ENCODE measurements at places on chromosomes 16 and 17.

GRCh38 chr16:82820855-82821254 is 194.1 kb downstream of the CDH13 start:
- DNase-seq = no peak

DNA sequence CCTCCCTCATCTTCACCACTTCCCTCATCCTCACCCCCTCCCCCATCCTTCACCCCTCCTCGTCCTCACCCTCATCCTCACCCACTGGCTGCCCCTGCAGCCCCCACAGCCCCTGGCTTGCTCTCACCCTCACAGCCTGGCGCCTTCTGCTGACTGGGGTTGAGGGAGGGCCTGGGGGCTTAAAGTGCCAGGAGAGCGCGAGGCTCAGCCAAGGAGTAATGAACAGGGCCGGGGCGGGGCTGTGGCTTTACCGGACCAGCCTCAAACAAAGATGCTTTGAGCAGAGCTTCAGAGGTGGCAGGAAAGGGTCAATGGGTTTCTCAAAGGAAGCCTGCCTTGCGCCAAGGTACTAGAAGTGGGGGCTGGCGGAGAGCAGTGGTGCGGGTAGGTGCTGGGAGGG is at the start of gene PRSS33:
PRSS33 (minus strand) TSS at position 155 of the 400 bp plus-strand sequence. CDS start 1,013 bp downstream, outside the sequence.
- no peak for DNase-seq

GRCh38 chr16:79871906-79872305 is 271.4 kb upstream of the MAF start:
- DNase-seq = no peak

DNA sequence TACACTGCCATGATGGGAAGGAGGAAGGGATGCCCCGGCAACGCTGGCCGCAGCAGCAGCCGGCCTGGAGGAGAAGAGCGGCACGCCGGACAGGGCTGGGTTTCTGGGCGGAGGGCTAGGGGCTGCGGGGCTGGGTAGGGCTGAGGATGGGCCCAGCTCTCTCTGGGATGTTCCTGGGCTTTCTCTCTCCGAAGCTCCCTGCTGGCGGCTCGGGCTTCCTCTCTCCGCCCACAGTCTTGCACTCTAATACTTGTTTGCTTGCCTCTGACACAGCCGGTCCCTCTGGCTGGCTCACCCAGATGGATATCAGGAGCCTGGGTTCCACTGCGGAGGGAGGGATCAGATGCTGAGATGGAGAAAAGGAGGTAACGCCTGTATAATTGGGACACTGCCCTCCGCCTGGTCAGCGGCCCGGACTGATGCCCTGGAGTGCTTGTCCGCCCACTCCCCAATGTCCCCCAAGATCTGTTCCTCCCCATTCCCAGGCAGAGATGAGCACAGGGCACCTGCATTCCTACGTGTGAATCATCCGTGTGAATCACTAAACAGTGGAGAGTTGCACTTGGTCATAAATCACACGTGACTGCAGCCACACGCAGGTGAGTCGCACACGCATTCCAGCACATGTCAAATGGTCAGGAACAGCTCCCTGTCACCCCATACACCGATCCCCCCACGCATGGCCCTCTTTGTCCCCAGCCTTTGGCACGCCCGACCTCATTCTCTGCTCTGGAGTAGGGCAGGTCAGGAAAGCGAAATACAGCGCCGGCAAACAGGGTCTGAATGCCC is at the start of gene ALOXE3:
ALOXE3 (minus strand) TSS at position 535 of the 789 bp plus-strand sequence; CDS start at position 11, 524 bp downstream.
- DNase-seq = no peak

- no peak for DNase-seq
Observed at GRCh38 chr17:77311371-77311981, 170.7 kb downstream of the SEC14L1 start.

GRCh38 chr17:78355045-78355641 is 4.7 kb downstream of the SOCS3 start:
- DNase-seq = no peak

DNA sequence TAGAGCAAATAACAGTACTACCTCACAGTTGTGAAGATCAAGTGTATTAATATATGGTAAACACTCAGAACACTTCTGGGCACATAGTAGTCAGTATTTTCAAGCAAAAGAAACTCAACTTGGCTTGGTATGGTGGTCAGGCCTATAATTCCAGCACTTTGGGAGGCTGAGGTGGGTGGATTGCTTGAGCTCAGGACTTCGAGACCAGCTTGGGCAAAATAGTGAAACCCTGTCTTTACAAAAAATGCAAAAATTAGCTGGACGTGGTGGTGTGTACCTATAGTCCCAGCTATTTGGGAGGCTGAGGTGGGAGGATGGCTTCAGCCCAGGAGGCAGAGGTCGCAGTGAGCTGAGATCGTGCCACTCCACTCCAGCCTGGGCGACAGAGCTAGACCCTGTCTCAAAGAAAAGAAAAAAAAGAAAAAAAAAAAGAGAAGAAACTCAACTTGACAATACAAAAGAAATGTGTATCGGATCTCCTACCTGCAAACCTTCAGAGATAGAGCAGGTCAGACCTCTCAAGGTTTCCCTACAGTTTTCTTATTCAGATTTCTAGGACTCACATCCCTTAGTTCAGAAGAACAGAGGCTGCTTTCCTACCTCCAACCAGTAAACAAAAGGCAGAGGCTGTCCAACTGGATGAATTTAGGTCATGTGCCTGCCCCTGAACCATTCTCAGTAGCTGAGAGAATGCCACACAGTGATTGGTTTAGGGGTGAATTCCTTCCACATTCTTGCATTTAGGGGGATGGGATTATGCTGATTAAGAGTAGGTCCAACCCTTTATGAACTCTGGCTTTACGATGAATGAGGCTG is 1.7 kb upstream of the KPNA2 start:
- no peak for DNase-seq

DNA sequence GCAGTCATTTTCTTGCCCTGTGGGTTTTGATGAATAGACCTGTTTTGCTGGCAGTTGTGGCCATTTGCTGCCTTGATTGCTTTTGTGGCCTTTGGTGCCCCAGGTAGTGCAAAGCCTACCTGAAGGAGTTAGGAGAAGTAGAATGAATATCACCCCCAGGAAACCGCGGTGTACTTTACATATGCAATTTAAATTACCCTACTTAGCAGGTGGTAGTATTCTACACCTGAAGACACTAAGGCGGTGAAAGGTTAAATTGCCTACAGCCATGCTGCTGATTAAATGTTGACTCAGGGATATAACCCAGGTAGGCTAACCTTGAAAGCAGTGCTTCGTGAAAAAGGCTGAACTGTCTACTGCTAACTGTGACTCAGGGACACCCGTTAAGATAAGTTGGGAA is 27.2 kb upstream of the WWOX start:
- DNase-seq = no peak

- no peak for DNase-seq
Observed at GRCh38 chr17:82866590-82867191, 26.9 kb upstream of the ZNF750 start.

GRCh38 chr16:81876273-81876900 is 97.3 kb downstream of the PLCG2 start:
- no peak for DNase-seq

DNA sequence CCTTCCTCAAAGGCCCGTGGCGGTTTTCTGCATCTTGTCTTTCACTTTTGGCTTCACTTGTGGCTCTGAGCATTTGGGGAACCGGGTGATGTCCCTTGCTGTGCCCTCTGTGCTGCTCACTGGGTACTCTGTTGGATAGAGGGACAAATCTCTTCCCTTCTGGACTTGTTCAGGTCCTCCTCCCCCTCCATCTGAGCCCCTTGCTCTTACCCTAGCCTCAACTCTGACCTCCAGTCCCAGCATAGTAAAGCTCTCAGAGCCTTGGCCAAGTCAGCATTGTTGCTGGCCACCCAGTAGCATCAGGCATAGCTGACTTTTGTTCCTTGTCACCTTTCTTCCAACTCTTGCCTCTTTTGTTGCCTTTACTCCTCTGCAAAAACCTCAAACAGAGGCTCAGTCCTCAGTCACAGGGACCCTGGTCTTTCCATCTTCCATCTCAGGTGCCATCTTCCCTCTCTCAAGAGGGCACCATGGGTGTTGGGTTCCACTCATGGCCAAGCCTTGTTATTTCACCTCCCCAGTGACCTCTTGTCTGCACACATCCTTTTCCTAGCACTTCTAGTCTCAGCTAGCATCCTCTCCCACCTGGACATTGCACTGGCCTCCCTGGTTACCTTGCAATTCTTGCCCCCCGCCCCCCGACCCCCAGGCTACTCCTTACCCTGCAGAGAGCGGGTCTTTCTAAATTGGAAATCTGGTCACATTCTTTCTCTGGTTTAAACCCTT is 393 bp upstream of the PSMB10 start:
- no peak for DNase-seq

GRCh38 chr17:57849163-57849873 is 526 bp downstream of the MRPS23 start:
- no peak for DNase-seq

GRCh38 chr16:66899310-66899944 is 19.1 kb downstream of the PDP2 start:
- DNase-seq = no peak

- no peak for DNase-seq
Observed at GRCh38 chr16:79645701-79646100, 45.2 kb upstream of the MAF start.

DNA sequence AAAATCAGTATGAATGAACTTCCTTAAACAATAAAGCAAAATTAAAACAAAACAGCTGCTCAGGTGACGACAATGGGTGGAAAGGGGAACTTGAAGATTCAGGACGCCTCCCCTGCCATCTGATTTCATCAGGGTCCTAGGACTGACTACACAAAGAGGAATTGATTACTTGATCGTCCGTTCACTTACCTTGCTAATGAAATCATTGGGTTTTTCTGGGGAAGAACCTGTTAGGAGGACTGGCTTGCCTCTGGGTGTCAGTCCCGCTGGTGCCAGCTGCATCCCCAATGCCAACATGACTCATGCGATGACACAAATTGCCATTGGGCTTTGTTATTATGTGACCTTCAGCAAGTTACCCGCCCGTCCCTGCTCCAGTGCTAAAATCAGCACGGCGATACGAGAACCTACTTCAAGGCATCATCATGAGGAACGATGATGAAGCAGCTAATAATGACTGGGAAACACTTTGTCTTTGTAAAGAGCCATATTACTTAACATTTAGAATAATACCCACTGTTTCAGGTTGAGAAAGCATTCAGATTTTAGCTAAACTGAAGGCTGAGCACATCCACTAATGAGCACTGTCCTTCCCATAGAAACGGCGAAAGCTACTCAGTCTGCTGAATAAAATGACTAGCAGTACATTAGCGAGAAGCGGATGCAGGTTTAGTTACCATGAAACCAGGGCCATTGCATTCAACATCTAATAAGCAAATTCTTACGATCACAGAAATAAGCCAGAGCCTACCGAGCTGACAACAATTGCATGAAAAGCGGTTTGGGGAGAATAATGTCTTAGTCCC is 139.4 kb downstream of the ZFHX3 start:
- DNase-seq = no peak

GRCh38 chr16:48365025-48365600 is 20.1 kb downstream of the SIAH1 start:
- DNase-seq = no peak

DNA sequence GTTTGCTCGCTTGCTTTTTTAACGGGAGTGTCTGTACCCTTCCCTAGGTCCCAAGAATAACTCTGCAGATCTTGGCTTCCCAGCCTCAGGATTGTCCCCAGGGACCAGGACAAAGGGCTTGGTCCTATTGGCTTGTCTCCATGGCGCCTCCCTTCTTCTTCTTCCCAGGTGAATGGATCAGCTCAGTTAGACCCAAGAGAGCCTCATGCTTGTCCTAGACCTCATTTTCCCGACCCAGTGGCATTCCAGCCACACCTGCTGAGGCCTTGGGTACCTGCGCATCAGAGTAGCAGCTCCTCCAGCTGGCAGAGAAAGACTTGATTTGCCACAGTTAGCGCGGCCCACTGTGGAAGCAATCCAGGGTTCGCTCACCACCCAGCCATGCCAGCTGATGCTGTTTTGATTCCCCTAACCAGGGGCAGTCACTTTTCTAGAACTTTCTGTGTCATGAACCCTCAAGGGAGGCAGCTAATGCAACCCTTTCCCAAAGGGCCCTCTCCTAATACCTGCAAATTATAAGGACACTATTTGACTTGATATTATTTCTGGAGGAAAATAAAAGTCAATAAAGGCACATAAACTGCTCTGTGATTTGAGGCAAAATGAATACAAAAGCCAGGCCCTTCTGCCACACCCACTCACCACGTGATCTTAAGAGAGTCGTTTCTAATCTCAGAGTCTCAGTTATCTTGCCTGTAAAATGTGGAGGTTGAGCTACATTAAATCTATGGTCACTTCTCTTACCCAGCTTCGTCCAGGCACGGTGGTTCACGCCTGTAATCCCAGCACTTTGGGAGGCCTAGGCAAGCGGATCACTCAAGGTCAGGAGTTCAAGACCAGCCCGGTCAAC is 13.9 kb downstream of the GPR142 start:
- DNase-seq = no peak

GRCh38 chr17:62912363-62912762 is 53.7 kb upstream of the TANC2 start:
- DNase-seq = no peak

DNA sequence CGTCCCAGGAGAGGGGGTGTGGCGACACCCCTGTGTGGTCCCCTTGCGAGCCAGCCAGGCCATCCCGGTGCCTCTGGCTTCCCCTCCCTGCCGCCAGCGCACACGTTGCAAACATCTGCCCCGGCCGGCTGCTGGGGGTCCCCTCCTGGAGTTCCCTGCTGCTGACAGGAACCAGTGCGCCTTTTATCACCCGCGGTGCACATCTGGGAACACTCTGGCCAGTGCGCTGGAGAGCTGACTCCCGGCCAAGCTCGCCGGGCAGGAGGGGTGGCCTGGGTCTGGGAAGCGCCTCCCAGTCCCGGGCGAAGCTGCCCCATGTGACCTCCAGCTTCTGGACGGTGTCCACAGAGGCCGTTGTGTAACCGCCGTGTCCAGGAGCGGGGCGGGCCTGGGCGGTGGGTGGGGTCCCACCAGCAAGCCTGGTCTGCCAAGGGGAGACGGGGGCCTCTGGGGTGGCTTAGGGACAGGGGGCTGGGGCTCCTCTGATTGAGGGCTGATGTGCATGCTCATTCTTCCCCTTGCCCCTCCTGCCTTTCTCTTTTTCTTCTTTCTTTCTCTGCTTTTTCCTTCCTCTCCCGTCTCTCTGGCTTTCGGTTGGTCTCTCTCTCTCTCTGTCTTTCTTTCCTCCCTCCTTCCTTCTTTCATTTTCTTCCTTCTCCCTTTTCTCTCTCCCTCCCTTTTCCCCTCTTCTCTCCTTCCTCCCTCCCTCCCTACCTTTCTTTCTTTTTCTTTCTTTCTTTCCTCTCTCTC is 25.2 kb upstream of the CIBAR2 start:
- no peak for DNase-seq

DNA sequence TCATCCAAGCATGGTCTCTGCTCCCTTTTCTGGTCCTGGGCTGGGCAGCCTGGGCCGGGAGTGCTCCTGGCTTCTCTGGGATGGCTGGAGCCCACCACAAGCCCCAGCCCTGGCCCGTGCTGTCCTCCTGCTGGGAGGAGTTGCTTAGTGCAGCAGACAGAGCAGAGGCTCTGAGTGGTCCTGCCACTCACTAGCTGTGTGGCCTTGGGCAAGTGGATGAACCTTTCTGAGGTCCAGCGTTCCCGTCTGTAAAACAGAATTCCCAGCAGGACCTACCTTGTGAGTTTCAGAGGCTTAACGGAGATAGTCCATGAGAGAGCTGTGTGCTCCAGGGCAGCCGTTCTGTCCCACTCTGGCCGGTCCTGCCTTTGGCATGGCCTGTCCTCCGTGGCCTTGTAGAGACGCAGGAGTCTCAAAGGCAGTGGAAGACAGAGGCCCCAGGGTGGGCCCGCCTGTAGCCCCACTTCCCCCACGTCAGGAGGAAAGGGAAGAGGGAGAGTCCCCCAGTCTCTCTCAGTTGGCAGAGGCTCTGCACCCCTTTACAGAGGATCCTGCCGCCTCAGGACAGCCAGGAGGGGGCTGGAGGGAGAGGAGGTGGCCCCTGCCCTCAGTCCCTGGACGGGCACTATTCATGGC is 7.8 kb downstream of the MYO15B start:
- no peak for DNase-seq

- no peak for DNase-seq
Observed at GRCh38 chr17:43142153-43142552, 17.0 kb upstream of the BRCA1 start.
